ENCODE measurements at places on chromosomes 6 and 20.

GRCh38 chr20:61772828-61773631 is 292.7 kb downstream of the TAF4 start:
- DNase-seq = no peak

- peak; percentile 54 for DNase-seq
These were observed 114.6 kb upstream of the RIPOR2 start for GRCh38 chr6:25050356-25050755.

DNA sequence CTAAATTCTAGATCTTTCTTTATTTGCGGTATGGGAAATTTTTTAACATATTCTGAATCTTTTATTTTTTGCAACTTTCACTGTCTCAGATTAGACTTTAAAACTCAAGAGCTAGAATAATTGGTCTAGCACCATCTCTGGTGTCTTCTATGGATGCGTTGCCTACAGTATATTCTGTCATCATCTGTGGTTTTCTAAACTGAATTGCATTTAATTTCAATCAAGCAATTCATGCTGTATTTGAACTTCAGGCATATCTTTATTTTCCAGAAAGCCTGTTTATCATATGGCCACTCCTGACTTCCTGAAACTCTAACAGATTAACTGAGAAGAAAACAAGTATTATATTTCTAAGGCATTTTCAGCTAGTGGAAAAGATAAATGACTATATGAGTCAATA is 281.6 kb downstream of the PLCB1 start:
- DNase-seq = no peak

DNA sequence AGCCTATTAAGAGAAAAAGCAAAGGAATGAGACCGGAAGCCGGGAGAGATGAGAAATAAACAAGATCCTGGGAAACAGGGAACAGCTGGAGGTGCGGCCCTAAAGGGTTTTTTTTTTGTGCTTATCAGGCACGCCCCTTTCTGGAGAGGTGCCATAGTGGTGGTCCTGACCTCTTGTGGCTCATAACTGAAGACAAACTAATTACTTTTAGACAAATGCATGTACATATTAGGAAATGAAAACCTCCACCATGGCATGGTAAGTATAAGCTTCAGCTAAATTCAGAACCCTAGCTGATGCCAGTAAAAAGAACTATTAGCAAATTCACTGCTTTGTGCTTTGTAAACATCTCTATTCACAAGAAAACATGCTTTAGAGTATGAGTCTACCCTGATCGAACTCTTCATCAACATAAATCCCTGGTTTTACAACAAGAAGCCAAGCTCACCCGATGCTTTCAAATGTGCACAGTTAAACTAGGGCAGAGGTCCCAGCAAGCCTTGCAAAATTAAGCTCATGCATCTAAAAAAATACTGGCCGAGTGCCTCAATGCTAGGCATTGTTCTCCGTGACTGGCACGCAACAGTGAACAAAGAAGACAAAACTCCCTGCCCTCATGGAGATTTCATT is 96.4 kb upstream of the MRPS10 start:
- no peak for DNase-seq

DNA sequence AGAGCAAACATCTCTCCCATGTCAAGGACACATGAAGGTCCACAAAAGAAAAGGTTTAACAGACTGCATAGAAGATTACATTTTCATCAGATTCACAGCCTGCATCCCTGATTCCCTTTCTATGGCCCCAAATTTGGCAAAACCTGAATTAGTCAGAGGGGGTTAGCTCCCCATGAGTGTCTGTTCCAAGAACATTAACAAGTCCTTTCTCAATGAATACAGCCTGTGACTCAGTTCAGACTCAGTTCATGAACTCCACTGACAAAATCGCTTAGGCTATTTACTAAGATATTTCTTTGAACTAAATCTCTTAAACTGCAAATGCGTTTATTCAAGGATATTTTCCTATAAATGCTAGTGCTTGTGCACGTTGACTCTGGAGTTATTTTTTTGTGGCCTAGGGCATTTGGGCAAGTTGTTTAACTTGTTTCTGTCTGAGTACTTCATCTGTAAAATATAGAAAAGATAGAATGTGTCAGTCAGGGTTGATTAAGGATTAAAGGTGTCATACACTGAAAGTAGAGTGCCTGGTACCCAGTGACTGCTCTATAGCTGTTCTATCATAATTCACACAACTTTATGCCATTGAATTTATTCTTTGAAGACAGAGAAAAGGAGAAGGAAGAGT is 422.6 kb downstream of the HTR1B start:
- DNase-seq = no peak

- DNase-seq = peak; percentile 24
These were observed 104.9 kb upstream of the NXT1 start for GRCh38 chr20:23245553-23246181.

DNA sequence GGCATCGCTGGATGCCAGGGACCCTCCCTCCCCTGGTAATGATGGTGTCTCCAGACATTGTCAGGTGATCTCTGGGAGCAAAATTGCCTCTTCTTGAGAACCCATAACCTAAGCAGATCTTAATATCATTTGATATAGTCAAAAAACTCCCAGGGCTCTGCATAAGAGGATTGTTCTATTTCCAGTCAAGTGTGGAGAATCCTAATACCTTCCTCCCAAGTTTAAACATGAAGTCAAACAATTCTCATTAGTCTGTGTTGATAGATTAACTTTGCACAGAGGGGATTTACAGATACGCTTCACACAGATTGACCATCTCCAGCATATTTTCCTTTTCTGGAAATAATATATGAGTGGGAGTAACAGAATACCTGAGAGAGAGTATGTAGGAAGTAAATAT is 10.5 kb downstream of the EYA4 start:
- DNase-seq = no peak

GRCh38 chr20:3094848-3095629 is 10.5 kb upstream of the AVP start:
- DNase-seq = no peak

GRCh38 chr20:41382791-41383305 is 16.2 kb upstream of the EMILIN3 start:
- DNase-seq = no peak

DNA sequence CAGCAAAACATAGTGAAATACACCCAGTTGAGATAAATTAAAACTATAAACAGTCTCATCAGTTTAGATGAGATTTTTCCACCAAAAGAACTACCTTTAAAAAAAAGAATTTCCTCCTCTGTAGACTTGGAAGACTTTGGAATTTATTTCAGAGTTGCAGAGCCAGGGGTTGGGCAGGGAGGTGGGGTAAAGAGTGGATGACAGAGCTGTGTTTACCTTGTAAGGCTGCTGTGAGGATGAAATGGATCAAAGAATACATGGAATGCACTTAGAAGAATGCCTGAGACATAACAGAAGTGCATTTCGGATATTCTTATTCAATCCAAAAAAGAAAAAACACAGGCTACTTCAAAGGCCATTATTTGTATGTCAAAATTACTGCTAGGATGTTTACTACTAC is 6.4 kb upstream of the LY86 start:
- DNase-seq = no peak
